Spinal cord (tissue), 10 donors: ENCODE measurements at places on chromosomes 4 and X. TPM values are rescaled to one million over a fixed set of nuclear protein-coding genes. Genes with fewer than 3 reads are reported as not detected.

DNA sequence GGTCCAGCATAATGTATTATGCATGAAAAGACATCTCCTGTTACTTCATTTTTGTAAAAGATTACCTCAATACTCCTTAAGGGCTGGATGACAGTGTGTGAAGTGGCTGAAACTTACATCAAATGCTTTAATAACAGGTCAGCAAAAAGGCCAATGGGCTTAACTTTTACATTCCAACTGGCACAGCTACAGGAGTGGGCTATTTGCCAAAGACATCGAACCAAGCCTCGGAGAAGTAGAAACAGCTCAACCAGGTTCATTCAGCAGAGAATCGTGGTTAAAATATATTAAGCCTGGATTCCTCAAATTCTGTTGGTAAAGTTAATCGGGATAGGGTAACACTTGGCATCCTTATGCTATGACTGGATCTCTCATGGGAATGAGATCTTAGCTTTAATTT, 639.7 kb downstream of the TRIML1 start:
- DNase-seq: no peak

- no peak for DNase-seq
Measured at GRCh38 chrX:43345166-43345565, 310.9 kb upstream of the MAOA start.

GRCh38 chr4:128727658-128728057, 81.8 kb upstream of the JADE1 start:
- DNase-seq: no peak

GRCh38 chrX:1139185-1139500, 73.3 kb downstream of the CRLF2 start:
- no peak for DNase-seq

GRCh38 chr4:171378323-171378722, 434.9 kb upstream of the GALNTL6 start:
- no peak for DNase-seq

DNA sequence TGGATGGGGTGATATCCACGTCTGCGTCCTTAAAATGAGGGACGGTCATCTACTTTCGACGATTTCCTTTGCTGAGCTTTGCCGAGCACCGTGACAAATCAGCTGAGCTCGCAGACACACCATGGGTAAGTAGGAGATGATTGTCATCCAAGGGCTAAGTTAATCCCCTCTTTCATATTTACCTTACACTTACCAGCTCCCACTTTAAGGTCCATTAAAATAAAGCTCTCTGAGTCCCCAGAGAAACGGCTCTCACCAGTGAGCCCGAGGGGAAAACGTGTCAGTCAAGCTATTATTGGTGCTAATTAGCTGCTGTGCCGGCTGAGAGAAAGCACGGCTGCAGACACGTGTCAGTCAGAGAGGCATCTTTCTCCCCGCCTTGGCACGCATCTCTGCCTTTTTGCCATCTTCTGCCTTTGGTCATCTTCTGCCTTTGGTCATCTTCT, 72.2 kb downstream of the CRLF2 start:
- no peak for DNase-seq

GRCh38 chrX:134692990-134693389, 34.7 kb upstream of the PLAC1 start:
- no peak for DNase-seq

- DNase-seq: no peak
Measured at GRCh38 chrX:48834383-48834709, 1.1 kb downstream of the PCSK1N start.

Gene KLHL13
- total RNA-seq: 61.4 TPM

Gene SLIT2
- 84.7 TPM for total RNA-seq
